ENCODE measurements at places on chromosomes 6 and 20.

- DNase-seq = no peak
These were observed 976.9 kb downstream of the KIF16B start for GRCh38 chr20:15596220-15596890.

DNA sequence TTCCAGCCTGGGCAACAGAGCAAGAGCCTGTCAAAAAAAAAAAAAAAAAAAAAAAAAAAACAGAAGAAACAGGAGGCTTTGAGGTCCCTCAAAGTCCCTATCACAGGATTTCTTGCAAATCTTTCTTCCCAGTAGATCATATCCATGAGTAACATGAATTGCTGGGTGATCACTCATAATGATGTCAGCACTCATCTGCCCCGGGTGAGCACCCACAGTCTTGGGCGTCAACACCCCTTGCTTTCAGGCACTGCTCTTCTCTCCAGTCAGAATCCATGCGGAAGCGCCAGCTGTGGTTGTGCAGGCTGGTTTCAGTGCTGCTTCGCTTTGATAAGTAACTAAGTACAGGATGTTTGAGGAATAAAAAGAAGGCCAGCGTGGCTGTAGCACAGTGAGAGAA lies 40.2 kb upstream of the INSM1 start:
- DNase-seq = no peak

- DNase-seq = no peak
These were observed 310.9 kb upstream of the AGPAT4 start for GRCh38 chr6:161584621-161585340.

- DNase-seq = no peak
These were observed 139.5 kb upstream of the MYLIP start for GRCh38 chr6:15989397-15989796.

- peak; percentile 99 for DNase-seq
These were observed 84.3 kb upstream of the TMEM181 start for GRCh38 chr6:158475344-158476302.

DNA sequence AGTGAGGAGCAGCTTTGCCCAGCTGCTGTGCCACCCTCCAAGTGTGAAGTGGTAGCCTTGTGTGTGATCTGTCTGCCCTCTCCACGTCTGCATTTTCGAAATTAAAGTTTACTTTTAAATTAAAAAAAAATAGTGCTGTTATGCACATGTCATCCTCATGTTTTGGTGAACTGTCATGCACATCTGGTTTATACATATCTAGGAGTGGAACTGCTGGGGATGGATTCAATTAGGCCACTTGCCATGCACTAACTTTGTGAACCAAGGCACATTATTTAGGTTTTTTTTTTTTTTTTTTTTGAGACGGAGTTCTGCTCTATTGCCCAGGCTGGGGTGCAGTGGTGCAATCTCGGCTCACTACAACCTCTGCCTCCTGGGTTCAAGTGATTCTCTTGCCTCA lies 3.6 kb downstream of the GTSF1L start:
- no peak for DNase-seq

DNA sequence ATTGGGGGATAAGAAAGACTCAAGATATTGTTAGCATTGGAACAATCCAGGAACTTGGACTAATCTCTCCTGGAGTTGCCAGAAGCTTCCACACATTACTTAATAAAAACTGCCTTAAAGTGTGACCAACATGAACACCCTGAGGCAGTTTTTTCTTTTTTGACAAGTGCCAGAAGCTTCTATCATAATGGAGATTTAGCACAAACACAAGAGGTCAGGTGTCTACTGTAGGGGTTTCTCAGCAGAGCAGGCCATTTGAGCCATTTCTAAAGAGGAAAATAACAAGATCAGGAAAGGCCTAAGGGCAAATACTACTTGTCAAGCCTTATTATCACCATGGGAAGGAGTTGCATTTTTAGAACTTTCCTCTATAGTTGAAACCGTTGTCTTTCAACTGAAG lies 361.5 kb downstream of the EPM2A start:
- DNase-seq = no peak

DNA sequence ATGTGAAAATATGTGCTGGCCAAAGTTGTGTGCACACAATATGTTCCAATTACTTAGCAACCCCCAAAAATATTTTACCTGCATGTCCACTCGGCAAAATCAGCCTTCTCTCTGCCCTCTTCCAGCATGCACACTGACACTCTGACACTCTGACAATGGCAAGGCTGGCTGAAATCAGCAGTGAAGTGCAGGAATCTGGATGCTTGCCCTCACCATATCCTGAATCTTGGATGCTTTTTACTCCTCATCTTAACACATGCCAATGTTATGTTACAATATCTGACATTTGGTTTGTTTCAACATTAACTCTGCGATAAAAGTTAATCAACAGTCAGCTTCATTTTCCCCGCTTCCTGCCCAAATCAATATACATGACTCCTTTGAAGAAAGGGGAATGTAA lies 203.2 kb downstream of the COL9A1 start:
- DNase-seq = no peak

DNA sequence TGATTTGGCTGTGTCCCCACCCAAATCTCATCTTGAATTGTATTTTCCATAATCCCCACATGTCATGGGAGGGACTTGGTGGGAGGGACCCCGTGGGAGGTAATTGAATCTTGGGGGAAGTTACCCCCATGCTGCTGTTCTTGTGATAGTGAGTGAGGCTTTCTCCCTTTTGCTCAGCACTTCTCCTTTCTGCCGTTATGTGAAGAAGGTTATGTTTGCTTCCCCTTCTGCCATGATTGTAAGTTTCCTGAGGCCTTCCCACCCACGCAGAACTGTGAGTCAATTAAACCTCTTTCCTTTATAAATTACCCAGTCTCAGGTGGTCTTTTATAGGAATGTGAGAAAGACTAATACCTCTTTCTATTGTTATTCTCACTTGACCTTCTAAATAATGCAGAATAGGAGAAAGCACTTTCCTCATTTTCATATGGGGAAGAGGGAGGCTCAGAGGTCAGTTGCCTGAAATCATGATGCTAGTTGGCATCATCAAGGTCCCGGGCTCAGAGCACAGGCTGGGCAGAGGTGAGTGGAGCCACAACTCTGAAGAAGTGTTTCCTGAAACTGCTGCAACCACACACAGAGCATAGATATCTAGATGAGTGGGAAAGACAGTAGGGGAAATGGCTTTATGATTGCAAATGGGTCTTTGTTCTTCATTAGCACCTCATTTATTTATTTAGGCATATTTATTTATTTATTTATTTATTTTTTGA lies 191.0 kb downstream of the QKI start:
- DNase-seq = no peak

DNA sequence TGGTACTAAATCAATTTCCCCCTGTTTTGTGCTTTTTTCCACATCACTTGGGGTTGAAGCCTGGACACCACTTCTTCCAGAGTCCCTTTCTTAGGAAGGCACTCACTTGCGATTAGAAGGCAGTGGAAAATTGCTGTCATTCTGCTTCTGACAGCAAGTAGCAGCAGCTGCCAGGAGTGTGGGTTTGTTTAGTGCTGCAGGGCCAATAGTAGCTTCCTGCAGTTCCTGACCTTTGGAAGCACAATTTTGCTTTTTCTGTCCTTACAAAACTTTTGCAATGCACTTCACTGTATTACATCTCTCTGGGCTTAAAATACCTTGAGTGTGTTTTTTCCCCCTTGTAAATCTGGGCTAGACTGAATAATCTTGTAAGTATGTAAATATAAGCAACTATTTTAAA lies 12.5 kb upstream of the HLA-DRA start:
- no peak for DNase-seq

DNA sequence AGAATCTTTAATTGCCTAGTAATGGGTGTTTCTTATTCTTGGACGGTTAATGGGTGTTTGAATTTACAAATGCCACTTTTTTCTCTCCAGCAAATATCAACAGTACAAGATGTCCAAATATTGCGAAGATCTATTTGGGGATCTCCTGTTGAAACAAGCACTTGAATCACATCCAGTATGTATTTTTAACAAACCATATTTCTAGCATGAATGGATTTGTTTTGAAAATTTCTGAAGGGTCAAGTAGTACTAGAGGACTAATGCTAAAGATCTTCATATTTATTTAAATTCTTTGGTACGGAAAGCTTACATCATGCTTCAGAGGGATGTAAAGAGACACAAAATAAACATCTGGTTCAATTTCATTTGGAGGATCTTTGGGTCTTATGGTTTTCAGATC lies 123.9 kb upstream of the LAMP5 start:
- no peak for DNase-seq

GRCh38 chr6:18280084-18280483 lies 15.8 kb upstream of the DEK start:
- DNase-seq = peak; percentile 40

GRCh38 chr6:51963980-51964379 lies 123.4 kb downstream of the PKHD1 start:
- DNase-seq = no peak

GRCh38 chr6:21263531-21264287 lies 329.8 kb upstream of the SOX4 start:
- peak; percentile 61 for DNase-seq

DNA sequence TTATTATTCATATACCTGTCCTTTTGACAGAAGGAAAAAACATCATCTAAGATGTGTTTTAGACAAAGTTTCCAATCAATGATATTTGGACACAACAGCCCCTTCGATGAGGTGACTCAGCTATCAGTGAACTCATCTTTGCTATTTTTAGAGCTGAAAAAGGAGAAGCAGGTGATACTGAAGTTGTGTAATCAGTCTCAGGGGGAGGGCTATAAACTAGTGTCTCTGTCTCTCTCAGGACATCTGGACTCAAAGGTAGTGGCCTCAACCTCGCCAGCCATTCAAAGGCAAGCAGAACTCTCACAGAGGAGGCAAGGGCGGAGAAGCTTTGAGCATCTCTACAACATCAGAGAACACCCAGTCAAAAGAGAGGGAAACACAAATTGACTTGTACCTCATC lies 135.4 kb downstream of the BFSP1 start:
- DNase-seq = peak; percentile 93

- no peak for DNase-seq
These were observed 23.3 kb downstream of the BCAS1 start for GRCh38 chr20:54047048-54047447.

DNA sequence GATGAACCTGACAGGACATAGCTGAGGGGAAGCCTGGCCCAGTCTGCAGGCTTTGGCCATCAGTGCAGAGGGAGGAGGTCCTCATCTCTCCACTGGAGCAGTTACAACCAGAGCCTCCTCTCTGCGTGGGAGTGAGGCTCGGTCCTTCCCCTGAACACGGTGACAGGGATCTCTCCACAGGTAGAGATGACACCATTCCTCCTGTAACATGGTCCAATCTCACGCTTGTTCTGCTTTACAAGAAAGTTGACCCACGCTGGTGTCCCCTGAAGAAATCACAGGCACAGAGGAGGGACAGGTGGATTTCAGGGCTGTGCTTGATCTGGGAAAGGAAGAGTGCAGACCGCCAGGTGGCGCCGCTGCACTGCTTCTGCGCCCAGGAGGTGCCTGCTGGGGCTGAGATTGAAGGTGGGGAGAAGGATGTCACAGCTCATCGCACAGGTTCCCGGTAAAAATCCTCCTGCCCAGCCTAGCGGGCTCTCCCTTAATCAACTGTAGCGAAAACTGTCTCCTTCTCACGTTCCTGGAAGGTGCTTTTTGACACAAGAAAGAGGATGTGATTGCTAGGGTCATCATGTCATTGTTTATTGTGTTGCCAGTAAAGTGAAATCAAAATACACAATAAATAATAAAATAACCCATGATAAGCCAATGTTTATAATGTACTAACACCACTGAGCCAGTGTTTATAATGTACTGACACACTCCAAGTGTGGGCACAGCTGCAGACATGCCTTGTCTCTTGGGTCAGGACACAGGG lies 20.4 kb downstream of the HLA-G start:
- peak; percentile 64 for DNase-seq

GRCh38 chr20:10510216-10510615 lies 75.1 kb downstream of the SLX4IP start:
- DNase-seq = peak; percentile 60

DNA sequence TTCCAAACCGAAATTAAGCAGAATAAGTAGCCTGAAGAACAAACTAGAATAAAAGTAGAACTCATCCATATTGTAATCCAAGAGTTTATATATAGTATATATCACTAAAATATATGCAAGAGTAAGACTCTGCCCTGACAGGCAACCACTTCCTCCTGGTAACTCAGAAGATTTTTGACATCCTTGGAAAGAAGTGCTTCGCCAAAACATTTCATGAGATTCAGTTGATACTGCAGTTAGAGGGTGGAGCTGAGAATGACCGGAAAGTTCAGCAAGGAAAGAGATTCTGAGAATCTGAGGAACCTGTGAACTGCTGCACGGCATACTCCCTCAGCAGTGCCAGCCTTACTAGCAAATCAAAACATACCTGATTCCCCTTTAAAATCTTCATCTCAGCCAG lies 79.6 kb downstream of the CDK19 start:
- no peak for DNase-seq

DNA sequence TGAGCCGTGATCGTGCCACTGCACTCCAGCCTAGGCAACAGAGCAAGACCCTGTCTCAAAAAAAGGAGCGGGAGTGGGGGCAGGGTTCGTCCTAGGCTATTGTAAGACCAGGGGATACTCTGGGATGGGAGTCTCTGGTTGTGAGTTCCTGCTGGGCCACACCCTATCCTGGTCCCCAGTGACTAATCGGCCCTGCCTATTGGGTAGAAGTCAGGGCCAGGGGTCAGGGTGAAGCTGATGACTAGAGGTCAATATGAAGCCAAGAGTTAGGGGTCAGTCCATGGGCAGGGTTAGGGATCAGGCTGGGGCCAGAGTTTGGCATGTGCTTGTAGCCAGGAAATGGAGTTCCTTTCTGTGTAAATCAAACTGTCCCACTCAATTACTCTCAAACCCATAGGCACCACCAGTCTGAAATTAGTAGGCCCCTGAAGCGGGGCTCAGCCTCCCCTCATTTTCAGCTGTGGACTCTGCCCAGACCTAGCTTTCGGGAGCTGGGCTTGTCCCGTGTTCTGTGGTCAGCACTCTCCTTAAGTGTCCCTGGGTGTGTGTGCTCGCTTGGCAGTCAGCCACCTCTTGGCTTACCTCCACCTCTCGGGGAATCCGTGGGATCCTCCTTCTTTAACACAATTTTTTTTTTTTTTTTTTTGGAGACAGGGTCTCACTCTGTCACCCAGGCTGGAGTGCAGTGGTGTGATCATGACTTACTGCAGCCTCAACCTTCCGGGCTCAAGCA lies 1.8 kb downstream of the HSPA12B start:
- no peak for DNase-seq

- DNase-seq = no peak
These were observed 1.4 kb downstream of the FAM83B start for GRCh38 chr6:54847799-54848597.

GRCh38 chr6:127489248-127489647 lies 29.9 kb downstream of the MTCL3 start:
- DNase-seq = no peak

DNA sequence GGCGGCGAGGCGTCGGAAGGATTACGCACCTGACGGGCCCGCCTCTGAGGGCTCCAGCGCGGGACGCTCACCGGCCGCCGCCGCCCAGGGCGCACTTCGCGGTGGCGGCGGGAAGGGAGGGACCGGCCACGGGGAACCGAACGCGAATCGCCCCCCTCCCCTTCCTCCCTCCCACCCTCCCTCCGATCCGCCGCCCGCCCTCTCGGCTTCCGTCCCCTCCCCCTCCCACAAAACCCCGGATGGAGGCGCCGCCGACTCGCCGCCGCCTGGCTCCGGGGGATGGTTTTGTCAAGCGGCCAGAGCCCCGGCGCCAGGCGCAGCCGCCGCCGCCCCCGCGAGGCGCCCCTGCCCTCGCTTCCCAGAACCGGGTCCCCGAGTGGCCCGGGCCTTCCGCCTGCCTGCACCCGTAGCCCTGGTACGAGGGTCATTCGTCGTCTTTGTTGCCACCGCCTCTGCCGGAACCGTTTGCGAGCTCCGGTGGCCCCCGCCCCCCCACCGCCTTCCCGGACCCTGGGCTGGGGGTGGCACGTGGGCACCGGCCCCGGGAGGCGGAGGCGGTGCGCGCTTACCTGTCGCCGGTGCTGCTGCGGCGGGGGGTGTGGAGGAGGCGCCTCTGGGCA lies 398 bp downstream of the ZBTB2 start:
- peak; percentile 85 for DNase-seq

Data from NCI-H146 (cell line).